Kidney (tissue), 22 donors: ENCODE measurements at places on chromosomes 5 and 9. TPM values are rescaled to one million over a fixed set of nuclear protein-coding genes. Genes with fewer than 3 reads are reported as not detected.

GRCh38 chr5:152349683-152350526, 55.2 kb downstream of the NMUR2 start:
- no peak overlapping the region for H3K4me3 ChIP-seq
- no peaks in the 10 kb centered on the region for H3K27me3 ChIP-seq
- H3K4me1 ChIP-seq, result no peaks in the 10 kb centered on the region
- no peak overlapping the region for H3K27ac ChIP-seq
- H3K36me3 ChIP-seq, result no peaks in the 10 kb centered on the region

GRCh38 chr5:123881759-123882244, 369.8 kb downstream of the CSNK1G3 start:
- no peaks in the 10 kb centered on the region for H3K36me3 ChIP-seq
- H3K4me1 ChIP-seq, result no peaks in the 10 kb centered on the region
- no peak overlapping the region for H3K4me3 ChIP-seq
- H3K27ac ChIP-seq, result no peak overlapping the region
- H3K27me3 ChIP-seq, result no peaks in the 10 kb centered on the region

GRCh38 chr9:95584176-95584575, 67.4 kb upstream of the PTCH1 start:
- H3K27me3 ChIP-seq, result no peaks in the 10 kb centered on the region
- H3K4me3 ChIP-seq, result no peak overlapping the region
- DNase-seq, result no peak
- no peak overlapping the region for H3K27ac ChIP-seq
- H3K36me3 ChIP-seq, result no peaks in the 10 kb centered on the region

DNA sequence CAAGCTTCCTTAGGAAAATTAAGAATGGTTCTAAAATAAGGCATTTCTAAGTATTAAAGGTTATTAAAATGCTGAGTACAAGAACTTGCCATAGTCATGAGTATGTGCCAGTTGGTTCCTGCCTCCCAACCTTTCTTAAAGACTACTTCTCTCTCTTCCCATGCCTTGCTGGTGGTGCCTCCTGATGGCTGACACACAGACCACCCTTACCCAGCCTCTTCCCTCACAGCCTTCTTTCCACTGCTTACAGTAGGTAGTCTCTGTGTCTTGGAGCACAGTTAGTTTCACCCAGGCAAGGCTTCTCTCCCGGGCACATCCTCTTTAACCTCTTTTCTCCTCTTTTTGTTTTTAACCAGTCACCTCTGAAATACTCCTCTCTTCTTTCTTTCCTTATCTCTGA, 20.6 kb upstream of the GPR150 start:
- H3K27me3 ChIP-seq, result no peaks in the 10 kb centered on the region
- no peaks in the 10 kb centered on the region for H3K36me3 ChIP-seq
- DNase-seq, result no peak
- H3K4me1 ChIP-seq, result no peaks in the 10 kb centered on the region
- H3K27ac ChIP-seq, result no peak overlapping the region

CRB2 gene
- 0.88 TPM for total RNA-seq

DNA sequence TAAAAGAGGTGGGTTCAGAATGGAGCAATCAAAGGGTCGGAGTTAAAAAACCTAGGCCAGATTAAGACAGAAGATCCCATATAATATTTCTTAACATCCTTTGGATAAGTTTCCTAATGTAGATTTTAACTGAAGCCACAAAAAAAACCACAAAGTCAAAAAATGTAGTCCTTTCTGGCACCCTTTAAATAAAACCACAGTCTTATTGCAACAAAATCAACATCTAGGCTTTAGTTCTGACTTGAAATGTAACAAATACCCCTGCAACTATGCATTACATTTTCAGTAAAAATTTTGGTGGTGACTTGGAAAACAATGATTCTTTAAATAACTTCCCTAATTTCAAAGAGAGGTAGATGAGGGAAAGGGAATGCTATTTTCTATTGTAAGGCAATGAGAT, 109.2 kb downstream of the PSAT1 start:
- H3K4me3 ChIP-seq, result no peak overlapping the region
- no peak overlapping the region for H3K27ac ChIP-seq
- DNase-seq, result no peak
- H3K36me3 ChIP-seq, result no peaks in the 10 kb centered on the region

DOK3 gene
- 18.6 TPM for total RNA-seq

GRCh38 chr9:104906441-104907277, 21.3 kb downstream of the ABCA1 start:
- no peak overlapping the region for H3K4me3 ChIP-seq
- H3K4me1 ChIP-seq, result no peaks in the 10 kb centered on the region
- no peaks in the 10 kb centered on the region for H3K36me3 ChIP-seq
- H3K27me3 ChIP-seq, result no peaks in the 10 kb centered on the region
- no peak for DNase-seq

DNA sequence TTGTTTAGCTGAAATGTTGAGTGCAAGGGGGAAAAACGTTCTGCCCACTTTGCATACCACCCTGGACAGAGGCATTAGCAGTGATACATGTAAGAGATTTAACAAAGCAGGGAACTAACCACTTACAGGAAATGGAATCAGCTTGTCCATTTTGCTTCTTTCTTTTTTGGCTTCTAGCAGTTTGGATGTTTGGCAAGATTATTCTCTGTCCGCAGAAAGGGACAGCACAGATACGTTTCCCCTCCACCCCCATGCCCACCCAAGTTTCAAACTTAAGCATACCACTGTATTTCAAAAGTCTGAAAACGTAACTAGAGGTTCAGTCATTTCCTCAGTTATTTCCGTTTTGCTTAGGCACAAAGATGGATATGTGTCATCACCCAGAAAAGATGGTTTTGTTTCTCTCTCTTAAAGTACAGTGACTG, 118.4 kb downstream of the GDNF start:
- no peak overlapping the region for H3K4me3 ChIP-seq
- H3K27ac ChIP-seq, result no peak overlapping the region
- H3K4me1 ChIP-seq, result no peaks in the 10 kb centered on the region

RAB14 gene
- 78.6 TPM for total RNA-seq

DNA sequence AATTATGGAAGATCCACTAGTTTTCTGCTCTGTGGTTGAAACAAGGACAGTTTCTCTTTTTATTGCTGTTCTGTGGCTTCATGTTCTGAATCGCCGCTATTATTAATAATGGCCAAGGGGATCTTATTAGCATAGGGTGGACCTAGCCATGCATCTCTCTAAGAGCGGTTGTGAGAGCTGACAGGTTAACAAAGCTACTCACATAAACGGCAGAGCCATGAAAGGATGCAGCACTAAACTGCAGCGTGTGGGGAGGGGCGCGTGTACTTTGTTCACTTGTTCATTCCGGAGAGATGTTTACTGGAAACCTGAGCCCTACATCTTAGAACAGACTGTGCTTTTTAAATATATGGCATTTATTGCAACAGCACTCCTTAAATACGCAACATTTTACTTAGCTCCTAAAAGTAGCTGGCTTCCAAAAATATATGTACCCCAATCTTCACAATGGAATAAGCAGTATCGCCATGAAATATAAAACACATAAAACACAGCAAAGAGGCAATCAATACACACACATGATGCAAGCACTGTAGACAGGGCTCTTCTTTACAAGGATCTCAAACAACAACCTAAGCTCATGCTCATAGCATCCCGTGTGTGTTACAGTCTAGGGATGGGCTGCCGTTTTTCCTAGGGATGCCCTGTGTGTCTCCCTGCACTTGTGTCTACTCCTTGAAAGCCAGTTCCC, 424.6 kb downstream of the MED10 start:
- H3K36me3 ChIP-seq, result no peaks in the 10 kb centered on the region
- DNase-seq, result no peak
- no peak overlapping the region for H3K27ac ChIP-seq

DNA sequence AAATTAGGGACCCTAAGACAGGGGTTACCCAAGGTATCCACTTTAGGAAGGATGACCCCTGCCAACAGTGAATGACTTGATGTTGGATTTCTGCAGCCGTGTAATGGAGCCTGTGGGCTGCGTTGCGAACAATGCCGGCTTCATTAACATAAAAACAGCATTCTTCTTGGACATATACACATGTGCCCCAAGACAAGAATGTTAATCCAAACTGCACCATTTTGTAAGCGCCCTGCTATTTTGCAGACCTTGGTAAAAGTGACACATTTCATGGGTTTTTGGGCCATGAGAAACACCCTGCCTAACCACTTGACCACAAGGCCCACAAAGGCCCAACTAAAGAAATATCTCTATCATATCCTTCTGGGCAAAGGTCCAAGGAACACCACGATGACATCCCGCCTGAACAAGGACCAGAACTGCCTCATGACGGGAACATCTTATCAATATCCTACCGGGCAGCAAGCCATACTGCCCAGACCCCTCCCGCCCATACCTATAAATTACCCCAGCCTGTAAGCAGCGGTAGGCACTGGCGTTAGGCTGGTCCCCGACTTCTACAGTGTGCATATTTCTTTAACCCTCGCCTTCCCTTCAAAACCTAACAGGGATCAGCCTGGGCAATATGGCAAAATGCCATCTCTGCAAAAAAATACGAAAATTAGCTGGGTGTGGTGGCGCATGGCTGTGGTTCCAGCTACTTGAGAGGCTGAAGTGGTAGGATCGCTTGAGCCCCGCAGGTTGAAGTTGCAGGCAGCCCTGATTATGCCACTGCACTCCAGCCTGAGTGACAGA, 9.7 kb upstream of the PDCD1LG2 start:
- no peaks in the 10 kb centered on the region for H3K36me3 ChIP-seq
- H3K4me1 ChIP-seq, result no peaks in the 10 kb centered on the region

IRX1 gene
- total RNA-seq, result 62.0 TPM

- no peak for DNase-seq
- H3K4me3 ChIP-seq, result no peak overlapping the region
- no peaks in the 10 kb centered on the region for H3K27me3 ChIP-seq
- no peak overlapping the region for H3K27ac ChIP-seq
- no peaks in the 10 kb centered on the region for H3K4me1 ChIP-seq
These were observed 52.6 kb upstream of the TNC start for GRCh38 chr9:115170358-115171073.

DNA sequence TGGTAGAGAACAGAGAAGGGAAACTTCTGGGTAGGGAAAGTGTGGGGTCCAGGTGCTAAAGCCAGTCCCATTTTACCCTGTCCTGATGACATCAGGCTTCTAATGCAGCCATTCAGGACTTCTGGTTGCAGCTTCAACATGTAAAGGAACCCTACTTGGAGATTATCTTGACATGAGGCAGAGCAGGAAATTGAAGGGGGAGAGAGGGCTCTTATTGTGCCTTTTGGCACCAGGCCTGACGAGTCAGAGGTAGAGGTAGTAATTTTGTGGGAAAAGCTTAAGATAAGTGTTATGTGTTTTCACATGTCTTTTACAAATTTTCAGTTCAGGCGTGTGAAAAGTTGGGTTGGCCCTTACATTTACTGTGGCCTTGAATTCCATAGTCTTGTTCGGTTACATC, 102.4 kb upstream of the APC start:
- H3K27ac ChIP-seq, result no peak overlapping the region
- no peak overlapping the region for H3K4me3 ChIP-seq
- no peaks in the 10 kb centered on the region for H3K36me3 ChIP-seq
- H3K27me3 ChIP-seq, result no peaks in the 10 kb centered on the region
- no peak for DNase-seq

DNA sequence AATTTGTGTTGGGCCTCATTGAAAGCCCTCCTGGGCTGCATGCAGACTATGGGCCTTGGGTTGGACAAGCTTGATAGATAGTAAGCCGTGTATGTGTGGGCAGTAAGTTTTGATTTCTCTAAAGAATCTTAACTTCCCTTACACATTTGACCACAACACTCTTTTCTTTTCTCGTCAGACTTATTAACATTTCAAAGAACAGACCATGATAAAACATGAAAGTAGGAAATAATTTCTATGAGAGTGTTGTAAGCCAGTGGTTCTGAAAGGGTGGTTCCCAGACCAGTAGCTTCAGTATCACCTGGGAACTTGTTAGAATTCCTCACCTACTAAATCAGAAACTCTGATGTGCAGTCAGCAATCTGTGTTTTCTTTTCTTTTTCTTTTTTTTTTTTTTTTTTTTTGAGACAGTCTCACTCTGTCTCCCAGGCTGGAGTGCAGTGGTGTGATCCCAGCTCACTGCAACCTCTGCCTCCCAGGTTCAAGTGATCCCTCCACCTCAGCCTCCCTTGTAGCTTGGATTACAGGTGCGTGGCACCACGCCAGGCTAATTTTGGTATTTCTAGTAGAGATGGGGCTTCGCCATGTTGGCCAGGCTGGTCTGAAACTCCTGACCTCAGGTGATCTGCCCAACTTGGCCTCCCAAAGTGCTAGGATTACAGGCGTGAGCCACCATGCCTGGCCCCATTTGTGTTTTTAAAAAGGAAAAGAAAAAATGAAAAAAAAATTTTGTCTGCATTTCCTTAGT, 20.0 kb upstream of the GCNT1 start:
- H3K4me1 ChIP-seq, result no peaks in the 10 kb centered on the region
- DNase-seq, result no peak
- H3K27ac ChIP-seq, result no peak overlapping the region
- H3K4me3 ChIP-seq, result no peak overlapping the region
- no peaks in the 10 kb centered on the region for H3K27me3 ChIP-seq

DNA sequence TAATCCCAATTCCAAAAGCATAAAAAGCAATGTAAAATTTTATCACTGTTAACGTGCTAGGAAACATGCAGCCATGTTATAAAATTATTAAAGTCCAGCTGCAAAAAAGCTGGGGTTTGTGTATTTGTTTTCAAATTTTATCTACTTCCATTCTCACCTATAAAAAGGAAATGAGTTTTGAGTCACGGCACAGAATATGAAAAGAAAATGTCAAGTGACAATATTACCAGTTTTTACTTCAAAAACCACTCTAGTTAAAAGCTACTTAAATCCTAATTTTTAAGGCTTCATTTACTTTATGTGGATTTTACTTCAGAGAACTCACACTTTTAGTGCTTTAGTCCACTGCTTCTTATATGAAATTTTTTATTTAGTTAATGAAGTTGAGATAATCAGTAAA, 72.7 kb upstream of the IFNE start:
- H3K36me3 ChIP-seq, result no peaks in the 10 kb centered on the region
- H3K27me3 ChIP-seq, result peaks cover 21% of the 10 kb centered on the region
- no peak for DNase-seq
- no peak overlapping the region for H3K27ac ChIP-seq
- no peak overlapping the region for H3K4me3 ChIP-seq

ZNF618 gene
- 31.9 TPM for total RNA-seq
